ENCODE measurements at places on chromosomes 12 and 14.

DNA sequence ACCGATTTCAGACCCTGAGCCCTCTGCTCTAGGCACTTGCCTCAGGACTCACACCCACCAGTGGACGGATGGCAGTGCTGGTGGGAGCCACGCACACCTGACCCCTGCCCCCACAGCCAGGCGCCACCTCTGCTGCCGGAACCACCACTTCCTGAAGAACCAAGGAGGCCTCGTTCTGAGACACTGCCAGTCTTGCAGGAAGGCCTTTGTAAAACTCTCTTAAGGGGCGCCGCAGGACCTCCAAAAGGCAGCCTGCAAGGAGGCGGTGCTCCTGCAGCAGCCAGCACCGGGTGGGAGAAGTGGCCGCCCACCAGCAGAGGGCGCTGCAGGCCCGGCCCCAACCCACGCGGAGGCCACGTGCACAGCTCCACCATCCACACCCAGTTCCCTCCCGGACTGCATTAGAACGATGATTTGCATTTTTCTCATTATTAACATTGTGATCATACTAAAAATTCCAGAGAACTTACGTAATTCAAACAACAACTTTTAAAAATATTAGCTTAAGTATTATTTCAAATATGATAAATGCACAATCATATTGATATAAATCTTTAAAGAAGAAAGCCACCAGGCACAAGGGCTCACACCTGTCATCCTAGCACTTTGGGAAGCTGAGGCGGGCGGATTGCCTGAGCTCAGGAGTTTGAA lies 12.8 kb downstream of the STX2 start:
- DNase-seq, result peak; percentile 38

- no peak for DNase-seq
These were observed 25.9 kb upstream of the HIGD1C start for GRCh38 chr12:50926415-50926814.

DNA sequence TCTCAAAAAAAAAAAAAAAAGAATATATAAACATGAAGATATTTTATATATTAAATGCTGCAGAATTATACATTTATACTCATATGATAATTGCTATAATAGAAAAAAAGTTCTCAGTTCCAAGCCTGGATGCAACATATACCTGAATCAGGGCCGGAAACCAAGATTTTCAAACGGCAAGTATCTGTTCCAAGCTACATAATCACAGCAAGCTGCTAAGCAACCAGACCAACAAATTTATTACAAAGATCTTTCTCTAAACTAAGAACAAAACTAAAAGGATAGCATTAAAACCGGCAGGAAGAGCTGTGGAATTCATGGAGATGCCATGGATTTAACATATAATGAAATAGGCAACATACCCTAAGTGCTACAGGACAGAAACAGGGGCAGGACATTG lies 7.1 kb downstream of the RACGAP1 start:
- DNase-seq, result no peak

- no peak for DNase-seq
These were observed 183.4 kb upstream of the PLEKHA5 start for GRCh38 chr12:18946106-18946505.

DNA sequence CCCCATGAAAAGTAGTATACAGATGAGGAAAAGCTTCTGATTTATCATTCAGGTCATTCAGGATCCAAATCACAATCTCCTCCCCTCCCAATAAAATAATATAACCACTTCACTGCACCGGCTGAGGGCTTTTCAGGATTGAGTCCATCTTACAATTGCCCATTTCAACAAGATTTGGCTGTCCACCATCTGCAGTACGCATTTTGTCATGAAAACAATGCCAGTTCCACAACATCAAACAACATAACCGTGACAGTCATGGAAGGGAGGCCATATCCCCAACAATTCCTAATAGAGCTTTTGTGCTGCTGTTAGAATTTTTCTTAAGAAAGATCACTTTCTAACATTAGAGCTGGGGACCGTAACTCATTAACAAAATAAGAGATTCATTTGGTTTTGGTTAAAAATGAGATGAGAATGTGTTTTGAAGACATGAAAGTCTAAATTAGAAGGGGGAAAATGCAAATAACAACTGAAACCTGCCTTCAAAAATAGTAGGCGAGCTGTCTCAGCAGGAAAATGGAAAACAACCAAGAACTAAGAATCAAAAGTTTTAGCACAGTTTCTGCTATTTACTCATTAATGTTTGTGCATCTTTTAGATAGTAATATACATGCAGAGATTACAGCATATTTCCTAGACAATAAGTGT lies 38.3 kb upstream of the TMTC2 start:
- no peak for DNase-seq

DNA sequence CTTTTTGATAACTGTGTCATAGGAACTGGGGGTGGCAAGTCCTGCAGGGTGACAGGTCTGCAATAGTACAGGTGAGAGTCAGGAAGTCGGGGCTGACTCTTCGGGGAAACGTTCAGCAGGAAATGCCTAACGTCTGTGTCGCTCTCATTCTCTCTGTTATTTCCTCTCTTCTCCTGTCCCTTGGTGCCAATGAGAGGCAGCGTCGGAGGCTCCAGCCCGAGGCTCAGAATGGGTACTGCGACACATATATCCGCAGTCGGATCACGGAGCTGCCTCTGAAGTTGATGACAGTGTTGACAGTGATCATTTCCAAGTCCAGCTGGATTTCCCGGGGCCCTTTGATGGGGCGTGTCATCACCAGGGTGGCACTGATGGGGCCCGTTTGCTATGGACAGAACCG lies 2.7 kb upstream of the TC2N start:
- no peak for DNase-seq

DNA sequence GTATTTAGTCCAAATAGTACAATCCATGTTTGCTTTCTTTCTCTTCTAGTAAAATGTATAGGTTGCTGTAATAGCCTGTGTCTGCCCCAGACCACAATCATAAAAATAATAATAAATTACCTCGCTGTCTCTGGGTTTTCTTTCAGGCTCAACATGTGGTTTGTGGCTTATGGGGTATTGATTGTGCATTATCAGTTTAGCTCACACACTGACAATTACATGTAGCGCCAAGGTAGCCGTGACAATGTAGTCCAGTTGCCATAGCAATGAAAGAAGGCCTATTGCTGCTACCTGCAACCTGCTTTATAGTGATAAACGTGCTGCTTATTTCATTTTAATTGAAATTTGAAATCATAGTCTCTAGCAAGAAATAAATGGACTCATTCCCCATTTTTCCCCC lies 1009.8 kb downstream of the NRXN3 start:
- no peak for DNase-seq

DNA sequence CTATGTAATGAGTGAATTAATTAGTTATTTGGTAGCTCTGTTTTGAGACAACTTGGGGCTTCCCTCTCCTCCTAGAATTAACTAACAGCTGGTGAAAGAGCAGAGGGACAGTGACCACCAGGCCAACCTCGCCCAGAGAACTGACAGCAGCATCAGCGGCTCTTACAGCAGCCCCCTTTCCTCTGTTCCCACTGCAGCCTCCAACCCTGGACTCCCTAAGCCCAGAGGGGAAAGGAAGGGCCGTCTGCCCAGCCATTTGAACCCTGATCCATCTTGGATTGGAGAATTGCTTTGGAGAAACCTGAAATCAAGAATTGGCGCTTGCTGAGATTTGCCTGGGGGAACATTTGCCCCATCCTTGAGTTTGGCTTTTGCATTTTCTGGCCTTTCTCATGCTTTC lies 45.5 kb downstream of the B4GALNT3 start:
- DNase-seq, result no peak

DNA sequence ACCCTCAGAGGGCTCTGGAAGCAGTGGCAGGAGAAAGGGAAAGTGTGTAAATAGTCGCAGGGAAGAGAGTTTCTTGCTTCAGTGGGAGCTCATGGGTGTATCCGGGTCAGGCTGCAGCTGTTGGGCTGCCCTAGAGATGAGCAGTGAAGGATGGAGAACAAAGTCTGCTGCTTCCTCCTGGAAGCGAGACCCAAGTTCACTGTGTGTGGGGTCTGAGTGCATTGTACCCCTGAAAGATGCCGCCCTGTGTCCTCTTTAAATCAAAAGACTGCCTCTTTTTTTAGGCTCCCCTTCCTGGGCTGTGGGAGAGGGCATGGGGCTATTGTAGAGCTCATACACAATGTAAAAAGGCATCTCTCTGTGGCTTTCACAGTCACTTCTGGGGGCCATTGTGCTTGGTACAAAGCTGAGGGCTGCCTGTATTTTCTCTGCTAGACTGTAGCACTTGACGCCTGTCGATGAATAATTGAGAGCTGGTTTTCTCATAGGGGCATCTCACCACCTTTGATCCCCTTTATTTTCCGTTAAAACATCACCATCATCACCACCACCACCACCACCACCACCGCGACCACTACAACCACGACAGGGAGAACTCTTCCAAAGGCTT lies 16.7 kb downstream of the CHST11 start:
- DNase-seq, result no peak

GRCh38 chr14:31992011-31992447 lies 85.1 kb upstream of the ARHGAP5 start:
- no peak for DNase-seq

DNA sequence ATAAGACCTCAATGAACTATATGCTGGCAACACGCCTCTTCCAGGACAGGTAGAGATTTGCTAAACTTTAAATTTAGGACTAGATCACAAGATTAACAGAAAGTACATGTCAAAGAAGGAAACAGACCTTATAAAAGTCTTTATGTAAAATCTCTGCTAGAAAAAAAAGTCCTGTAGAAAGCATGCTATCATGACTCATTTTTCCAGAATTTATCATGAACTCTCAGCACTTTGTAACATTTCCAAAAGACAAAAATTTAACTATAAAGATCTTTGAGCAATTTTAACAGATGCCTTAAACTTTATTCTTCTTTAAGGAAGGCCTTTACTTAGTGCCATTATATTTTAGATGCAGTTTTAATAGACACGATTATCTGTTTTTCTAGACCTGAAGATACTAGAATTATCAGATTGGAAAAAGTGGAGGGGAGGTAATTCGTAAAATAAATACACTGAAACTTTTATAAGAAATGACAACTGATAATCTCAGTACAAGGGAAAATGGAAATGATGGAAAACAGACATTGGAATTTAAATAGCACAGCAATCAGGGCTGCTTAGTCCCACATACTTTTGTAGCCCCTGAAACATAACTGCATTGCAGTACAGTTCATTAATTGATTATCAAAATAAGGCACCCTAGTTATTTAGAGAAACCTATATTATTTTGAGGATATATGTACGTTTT lies 92.0 kb downstream of the TTLL5 start:
- no peak for DNase-seq

DNA sequence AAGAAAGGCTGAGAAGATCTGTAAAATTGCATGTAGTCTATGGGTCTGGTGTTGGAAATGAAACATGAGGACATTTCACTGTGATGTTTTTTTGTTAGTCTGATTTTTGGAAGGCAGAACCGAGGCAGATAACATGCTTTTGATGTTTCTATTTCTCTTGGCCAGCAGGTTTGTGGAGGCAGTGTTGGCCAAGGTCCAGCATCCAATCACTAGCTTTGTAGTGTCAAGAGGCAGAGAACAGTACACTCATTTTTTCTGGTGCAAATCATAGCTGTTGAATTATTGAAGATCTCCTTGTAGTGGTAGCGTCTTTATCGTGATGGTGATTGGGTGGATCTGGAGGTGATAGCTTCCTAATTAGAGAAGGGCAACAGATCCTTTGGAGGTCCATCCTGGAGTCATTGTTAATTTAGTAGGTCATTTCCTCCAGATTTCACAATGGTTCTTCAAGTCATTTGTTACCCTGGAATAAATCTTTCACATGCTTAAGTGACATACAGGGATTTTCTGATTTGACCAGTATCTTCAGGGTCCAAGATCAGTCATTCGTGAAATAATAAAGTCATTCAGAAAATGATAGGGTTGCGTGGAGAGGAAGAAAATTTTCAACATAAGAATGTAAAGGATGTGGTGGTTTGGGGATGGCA lies 252.4 kb upstream of the CPNE8 start:
- no peak for DNase-seq

- DNase-seq, result no peak
These were observed 101.9 kb downstream of the RFLNA start for GRCh38 chr12:124396544-124397398.

GRCh38 chr14:61229981-61230380 lies 51.2 kb downstream of the TMEM30B start:
- DNase-seq, result no peak

DNA sequence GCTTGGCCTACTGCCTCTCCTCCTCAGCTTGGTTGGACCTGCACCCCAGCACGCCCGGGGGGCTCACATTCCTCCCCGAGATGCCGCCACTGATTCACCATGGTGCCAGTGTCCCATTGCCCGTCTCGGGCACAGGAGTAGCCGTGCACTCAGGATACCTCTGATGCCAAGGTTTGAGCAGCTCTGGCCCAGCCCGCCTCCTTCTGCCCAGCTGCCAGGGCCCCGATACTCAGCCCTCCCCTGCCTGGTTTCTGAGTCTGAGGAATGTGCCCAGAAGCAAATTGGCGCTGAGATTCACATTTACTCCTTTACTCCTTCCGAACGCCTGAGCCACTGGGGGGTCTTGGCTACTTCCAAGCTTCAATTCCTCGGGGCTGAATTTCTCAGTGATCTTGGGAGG lies 63.5 kb downstream of the NINJ2 start:
- no peak for DNase-seq

DNA sequence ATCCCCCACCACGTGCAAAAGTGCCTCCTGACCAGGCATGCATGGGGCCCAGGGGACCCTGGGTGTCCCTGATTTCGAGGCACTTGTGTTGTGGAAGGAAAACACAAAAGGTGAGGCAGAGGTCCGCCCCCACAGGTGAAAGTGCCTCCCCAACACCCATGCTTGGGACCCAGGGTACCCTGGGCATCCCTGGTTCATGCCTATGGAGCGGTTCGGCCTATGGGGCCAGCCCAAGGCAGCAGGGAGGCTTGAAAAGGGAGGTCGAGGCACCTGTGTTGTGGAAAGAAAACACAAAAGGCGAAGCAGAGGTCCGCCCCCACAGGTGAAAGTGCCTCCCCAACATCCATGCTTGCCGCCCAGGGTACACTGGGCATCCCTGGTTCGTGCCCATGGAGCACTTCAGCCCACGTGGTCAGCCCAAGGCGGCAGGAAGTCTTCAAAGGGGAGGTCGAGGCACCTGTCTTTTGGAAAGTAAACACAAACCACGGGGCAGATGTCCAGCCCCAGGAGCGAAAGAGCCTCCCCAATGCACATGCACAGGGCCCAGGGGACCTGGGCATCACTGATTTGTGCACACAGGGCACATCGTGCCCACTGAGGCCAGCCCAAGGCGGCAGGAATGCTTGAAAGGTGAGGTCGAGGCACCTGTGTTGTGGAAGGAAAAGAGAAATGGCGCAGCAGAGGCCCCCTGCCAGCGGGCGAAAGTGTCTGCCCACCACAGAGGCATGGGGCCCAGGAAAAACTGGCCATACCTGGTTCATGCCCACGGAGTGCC lies 375.5 kb downstream of the ALG10 start:
- DNase-seq, result no peak

GRCh38 chr12:41769810-41770209 lies 374.9 kb downstream of the GXYLT1 start:
- no peak for DNase-seq

DNA sequence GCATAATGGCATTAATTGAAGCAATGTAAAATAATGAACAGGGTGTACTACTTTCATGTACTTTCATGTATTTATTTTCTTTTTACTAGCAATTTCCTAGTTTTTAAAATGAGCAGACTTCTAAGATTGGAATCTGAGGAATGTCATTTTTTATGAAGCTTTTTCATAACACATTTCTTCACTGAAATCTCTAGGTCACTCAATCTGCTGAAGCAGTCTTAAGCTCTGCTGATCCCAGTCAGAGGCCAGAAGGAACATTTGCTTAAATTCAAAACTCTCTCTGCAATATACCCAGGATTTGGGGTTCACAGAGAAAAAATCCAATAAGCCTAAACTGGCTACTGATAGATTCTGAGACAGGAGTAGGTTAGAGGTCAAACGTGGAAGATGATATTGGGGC lies 73.6 kb upstream of the CNTN1 start:
- no peak for DNase-seq

GRCh38 chr14:104805326-104805678 lies 4.4 kb downstream of the ZBTB42 start:
- no peak for DNase-seq
